Activated naive CD4-positive, alpha-beta T cell treated with anti-CD3 and anti-CD28 coated beads for 36 hours (primary cell): ENCODE measurements at places on chromosomes 16 and 17.

GRCh38 chr16:89034971-89035668 lies 58.1 kb upstream of the CBFA2T3 start:
- H3K4me1 ChIP-seq, result peaks cover 44% of the 10 kb centered on the region
- H3K36me3 ChIP-seq, result no peaks in the 10 kb centered on the region
- no peak for DNase-seq

- peaks cover 6% of the 10 kb centered on the region for H3K27me3 ChIP-seq
- H3K27ac ChIP-seq, result no peak overlapping the region
- no peak overlapping the region for H3K4me3 ChIP-seq
- no peaks in the 10 kb centered on the region for H3K36me3 ChIP-seq
- H3K4me1 ChIP-seq, result no peaks in the 10 kb centered on the region
- no peak for DNase-seq
Measured at GRCh38 chr17:43857957-43858600, 11.1 kb downstream of the CD300LG start.

- H3K27me3 ChIP-seq, result no peaks in the 10 kb centered on the region
- no peaks in the 10 kb centered on the region for H3K4me1 ChIP-seq
- H3K4me3 ChIP-seq, result no peak overlapping the region
- no peak overlapping the region for H3K27ac ChIP-seq
- DNase-seq, result no peak
Measured at GRCh38 chr17:62689441-62690167, 62.1 kb downstream of the MRC2 start.

DNA sequence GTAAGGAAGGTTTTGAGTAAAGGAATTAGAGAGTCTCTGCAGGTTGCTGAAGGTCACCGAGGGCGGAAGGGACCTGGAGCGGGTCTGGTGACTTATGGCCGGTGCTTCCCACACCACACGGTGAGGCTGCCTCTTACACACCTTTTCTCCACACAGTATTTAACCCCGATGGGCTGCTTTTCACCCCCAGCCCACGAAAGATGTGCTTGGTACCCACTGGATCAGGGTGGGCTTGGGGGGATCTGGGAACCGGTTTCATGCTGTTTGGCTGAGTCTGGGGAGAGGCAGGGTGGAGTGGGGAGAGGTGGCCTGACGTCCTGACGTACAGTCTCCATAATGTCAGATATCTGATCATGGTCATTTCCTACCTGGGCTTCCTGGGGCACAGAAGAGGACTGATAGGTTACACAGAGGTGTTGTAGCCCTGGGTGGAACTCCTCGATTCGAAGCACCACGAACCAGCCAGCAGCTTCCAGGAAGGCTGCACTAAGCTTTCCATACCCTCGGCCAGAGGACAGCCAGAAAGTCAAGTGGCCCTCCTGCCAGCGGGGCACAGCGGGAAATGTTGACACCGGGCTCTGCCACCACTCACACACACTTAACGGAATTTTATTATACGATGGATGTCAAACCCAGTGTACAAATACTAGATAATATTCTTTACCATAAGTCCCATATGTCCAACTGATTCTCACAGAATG lies 34.0 kb downstream of the OR1D5 start:
- no peaks in the 10 kb centered on the region for H3K27me3 ChIP-seq
- no peaks in the 10 kb centered on the region for H3K36me3 ChIP-seq
- H3K4me3 ChIP-seq, result no peak overlapping the region
- H3K27ac ChIP-seq, result no peak overlapping the region
- H3K4me1 ChIP-seq, result no peaks in the 10 kb centered on the region
- no peak for DNase-seq

DNA sequence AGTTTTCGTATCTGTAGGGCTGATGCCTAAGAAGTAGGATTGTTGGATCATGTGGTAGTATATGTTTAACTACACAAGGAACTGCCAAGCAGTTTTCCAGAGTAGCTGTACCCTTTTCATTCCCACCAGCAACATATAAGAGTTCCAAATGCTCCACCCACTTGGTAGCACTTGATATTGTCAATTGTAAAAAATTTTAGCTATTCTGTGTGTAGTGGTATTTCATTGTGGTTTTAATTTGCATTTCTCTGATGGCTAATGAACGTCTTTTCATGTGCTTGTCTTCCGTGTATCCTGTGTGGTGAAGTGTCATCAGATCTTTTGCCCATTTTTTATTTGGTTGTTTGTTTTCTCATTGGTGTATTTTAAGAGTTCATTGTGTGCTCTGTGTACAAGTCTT lies 69.7 kb downstream of the TANC2 start:
- no peak overlapping the region for H3K27ac ChIP-seq
- H3K27me3 ChIP-seq, result peaks cover 2% of the 10 kb centered on the region
- H3K4me3 ChIP-seq, result no peak overlapping the region
- DNase-seq, result no peak

- peaks cover 39% of the 10 kb centered on the region for H3K27me3 ChIP-seq
- H3K36me3 ChIP-seq, result no peaks in the 10 kb centered on the region
- H3K27ac ChIP-seq, result no peak overlapping the region
- H3K4me1 ChIP-seq, result peaks cover 1% of the 10 kb centered on the region
Measured at GRCh38 chr16:55373489-55373832, 49.5 kb downstream of the IRX6 start.

DNA sequence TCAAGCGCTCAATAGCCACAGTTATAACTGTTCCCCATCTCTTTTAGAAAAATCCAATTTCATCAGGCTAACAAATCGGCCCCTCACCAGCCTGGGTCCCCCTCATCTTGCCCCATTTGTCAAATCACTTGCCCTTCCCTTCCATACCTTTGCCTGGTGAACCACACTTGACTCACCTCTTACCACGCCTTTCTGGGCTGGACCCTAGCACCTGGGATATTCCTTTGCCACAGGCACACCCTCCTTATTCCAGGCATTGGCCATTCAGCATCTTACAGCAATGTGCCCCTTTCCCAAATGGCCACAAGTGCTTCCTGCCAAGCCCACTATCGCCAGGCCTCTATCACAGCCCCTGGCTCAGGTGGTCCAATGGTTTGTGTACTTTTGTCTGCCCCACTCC lies 14.9 kb downstream of the CMTM4 start:
- DNase-seq, result no peak
- no peaks in the 10 kb centered on the region for H3K27me3 ChIP-seq
- no peaks in the 10 kb centered on the region for H3K36me3 ChIP-seq

DNA sequence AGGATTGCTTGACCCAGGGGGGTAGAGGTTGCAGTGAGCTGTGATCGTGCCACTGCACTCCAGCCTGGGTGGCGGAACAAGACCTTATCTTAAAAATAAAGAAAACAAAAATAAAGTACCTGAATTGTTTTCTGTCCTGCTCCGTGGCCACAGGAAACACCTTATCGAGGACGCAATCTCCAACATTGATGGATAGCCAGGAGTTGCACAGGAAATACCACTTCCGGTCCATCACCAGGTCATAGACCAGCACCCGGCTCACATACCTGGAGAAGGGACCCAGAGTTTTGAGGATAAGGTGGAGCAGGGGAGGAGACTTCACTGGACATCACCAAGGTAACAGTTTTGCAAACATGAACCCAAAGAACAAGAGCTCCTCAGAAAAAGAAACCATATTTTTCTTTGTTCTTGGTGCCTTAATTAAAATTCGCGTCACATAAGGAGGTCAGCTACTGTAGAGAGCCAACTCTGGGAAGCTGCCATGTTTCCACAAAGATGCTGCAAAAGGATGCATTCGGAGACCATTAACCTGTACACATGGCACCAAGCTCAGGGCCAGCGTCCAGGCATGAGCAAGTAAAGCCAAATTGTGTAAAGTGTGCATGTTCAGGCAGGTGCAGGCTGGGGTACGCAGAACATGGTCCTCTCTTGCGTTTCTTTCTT lies 55.6 kb upstream of the GCSH start:
- peaks cover 3% of the 10 kb centered on the region for H3K27me3 ChIP-seq
- DNase-seq, result no peak
- no peaks in the 10 kb centered on the region for H3K4me1 ChIP-seq
- H3K27ac ChIP-seq, result no peak overlapping the region
